ENCODE measurements at places on chromosomes 7 and 10.
A peak's percentile ranks its signal among the peaks of the same experiment; 100 is the strongest.

GRCh38 chr10:987620-987869 is 689 bp upstream of the GTPBP4 start:
- H3K27me3 ChIP-seq = no peaks in the 10 kb centered on the region
- DNase-seq = no peak
- peaks cover 29% of the 10 kb centered on the region for H3K4me1 ChIP-seq

GRCh38 chr10:71857934-71858890 is 7.2 kb upstream of the PSAP start:
- no peak overlapping the region for H3K4me3 ChIP-seq
- no peaks in the 10 kb centered on the region for H3K36me3 ChIP-seq
- H3K4me1 ChIP-seq = peaks cover 48% of the 10 kb centered on the region
- no peak overlapping the region for H3K27ac ChIP-seq
- no peaks in the 10 kb centered on the region for H3K27me3 ChIP-seq

DNA sequence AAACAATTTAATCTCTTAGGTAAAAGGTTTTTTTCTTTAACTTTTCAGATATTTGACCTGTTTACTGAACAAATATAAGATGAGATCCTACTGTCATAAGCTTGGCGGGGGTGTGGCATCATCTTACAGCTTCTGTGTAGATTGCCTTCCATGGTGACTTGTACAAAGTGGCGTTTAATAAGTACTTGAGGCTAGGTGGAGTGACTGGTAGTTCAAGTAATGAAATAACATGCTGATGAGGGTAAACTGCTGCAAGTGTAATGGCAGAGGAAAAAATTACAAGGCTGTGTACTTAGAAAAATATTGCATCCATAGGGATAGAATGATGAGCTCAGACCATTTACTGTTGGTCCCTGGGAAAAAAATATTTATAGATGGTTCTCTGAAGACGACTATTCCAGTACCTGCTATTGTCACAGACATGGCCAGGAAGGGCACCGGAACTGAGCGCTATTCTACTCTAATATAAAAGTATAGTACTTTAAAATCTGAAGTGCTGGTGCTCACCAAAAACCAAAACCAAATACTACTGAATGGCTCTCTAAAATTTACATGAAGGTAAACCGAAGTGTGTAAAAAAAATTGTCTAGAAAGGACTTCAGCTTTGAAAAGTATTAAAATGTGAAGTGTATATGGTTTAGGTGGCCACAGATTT is 42.4 kb downstream of the DNAH11 start:
- H3K36me3 ChIP-seq = no peaks in the 10 kb centered on the region
- H3K27me3 ChIP-seq = no peaks in the 10 kb centered on the region
- no peak for DNase-seq
- H3K4me3 ChIP-seq = no peak overlapping the region
- H3K27ac ChIP-seq = no peak overlapping the region

DNA sequence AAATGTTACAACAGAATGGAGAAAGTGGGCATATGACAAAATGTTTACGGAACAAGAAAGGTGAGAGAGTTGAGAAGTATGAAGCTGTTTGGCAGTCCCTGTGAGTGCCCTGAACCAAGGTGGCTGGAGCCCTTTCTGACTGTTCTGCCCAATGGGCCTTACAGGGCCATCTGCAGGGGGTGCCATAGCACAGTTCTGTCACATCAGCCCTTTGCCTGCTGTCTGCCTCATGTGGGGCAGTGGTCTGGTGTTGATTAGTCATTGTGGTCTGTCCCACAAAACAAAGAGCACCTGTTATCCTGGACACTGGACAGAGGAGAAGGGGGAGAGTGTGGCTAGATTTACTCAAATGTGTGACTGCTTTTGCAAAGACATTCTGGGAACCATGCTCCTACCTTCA is 51.5 kb upstream of the OSBPL3 start:
- no peak for DNase-seq
- H3K27ac ChIP-seq = no peak overlapping the region
- H3K27me3 ChIP-seq = no peaks in the 10 kb centered on the region
- no peaks in the 10 kb centered on the region for H3K4me1 ChIP-seq
- no peak overlapping the region for H3K4me3 ChIP-seq
- H3K36me3 ChIP-seq = no peaks in the 10 kb centered on the region

- H3K4me1 ChIP-seq = peaks cover 8% of the 10 kb centered on the region
- peaks cover 84% of the 10 kb centered on the region for H3K36me3 ChIP-seq
- H3K27me3 ChIP-seq = no peaks in the 10 kb centered on the region
- no peak overlapping the region for H3K4me3 ChIP-seq
- no peak for DNase-seq
Measured at GRCh38 chr10:32271617-32272016, 75.3 kb downstream of the EPC1 start.

DNA sequence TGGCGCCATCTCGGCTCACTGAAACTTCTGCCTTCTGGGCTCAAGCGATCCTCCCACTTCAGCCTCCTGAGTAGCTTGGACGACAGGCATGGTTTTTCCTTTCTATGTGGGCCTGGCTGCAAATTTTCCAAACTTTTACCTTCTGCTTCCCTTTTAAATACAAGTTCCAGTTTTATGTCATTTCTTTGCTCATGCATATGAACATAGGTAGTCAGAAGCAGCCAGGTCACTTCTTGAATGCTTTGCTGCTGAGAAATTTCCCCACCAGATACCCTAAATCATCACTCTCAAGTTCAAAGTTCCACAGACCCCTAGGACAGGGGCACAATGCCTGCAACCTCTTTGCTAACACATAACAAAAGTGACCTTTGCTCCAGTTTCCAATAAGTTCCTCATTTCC is 21.6 kb upstream of the RPEL1 start:
- no peak overlapping the region for H3K4me3 ChIP-seq
- DNase-seq = no peak
- no peaks in the 10 kb centered on the region for H3K27me3 ChIP-seq
- no peaks in the 10 kb centered on the region for H3K36me3 ChIP-seq

DNA sequence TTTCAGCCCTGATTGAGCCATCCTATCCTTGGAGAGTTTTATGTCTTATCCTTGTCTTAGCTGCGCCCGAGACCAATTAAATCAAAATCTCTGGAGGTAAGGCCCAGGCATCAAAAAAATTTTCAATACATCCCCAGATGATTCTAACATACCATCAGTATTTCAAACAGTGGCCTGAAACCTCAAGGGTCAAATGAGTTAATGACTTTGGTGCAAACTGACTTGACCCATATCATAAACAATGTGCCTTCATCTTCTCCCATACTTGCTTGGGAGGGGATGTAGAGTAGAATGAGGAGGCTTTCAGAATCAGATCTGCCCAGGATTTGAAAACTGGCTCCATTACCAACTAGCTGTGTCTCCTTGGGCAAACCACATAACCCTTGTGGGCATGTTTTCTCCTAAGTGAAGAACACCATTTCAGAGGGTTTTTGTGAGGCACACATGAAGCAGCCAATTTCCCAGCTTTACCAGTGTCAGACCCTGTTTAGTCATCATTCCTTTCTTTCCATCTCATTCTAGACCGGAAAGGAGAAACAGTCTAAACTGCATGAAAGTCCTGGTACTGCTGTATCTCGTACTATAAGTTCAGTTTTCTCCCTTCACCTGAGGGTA is 35.7 kb upstream of the ATXN7L1 start:
- H3K36me3 ChIP-seq = no peaks in the 10 kb centered on the region
- DNase-seq = no peak
- H3K4me3 ChIP-seq = no peak overlapping the region
- H3K4me1 ChIP-seq = no peaks in the 10 kb centered on the region
- no peak overlapping the region for H3K27ac ChIP-seq

GRCh38 chr10:117788911-117789310 is 246.4 kb downstream of the EMX2 start:
- H3K27ac ChIP-seq = no peak overlapping the region
- H3K36me3 ChIP-seq = no peaks in the 10 kb centered on the region
- DNase-seq = no peak
- H3K4me1 ChIP-seq = no peaks in the 10 kb centered on the region
- H3K4me3 ChIP-seq = no peak overlapping the region

- no peaks in the 10 kb centered on the region for H3K27me3 ChIP-seq
- H3K27ac ChIP-seq = no peak overlapping the region
- peaks cover 4% of the 10 kb centered on the region for H3K4me1 ChIP-seq
- no peaks in the 10 kb centered on the region for H3K36me3 ChIP-seq
- DNase-seq = no peak
- no peak overlapping the region for H3K4me3 ChIP-seq
Measured at GRCh38 chr7:25638068-25638467, 409.8 kb upstream of the NPVF start.

- H3K36me3 ChIP-seq = no peaks in the 10 kb centered on the region
- H3K4me1 ChIP-seq = peaks cover 9% of the 10 kb centered on the region
- no peaks in the 10 kb centered on the region for H3K27me3 ChIP-seq
- peak; percentile 55 for DNase-seq
- no peak overlapping the region for H3K4me3 ChIP-seq
Measured at GRCh38 chr7:141785706-141786552, 4.1 kb upstream of the TAS2R5 start.

GRCh38 chr7:3762146-3762831 is 461.2 kb downstream of the SDK1 start:
- no peaks in the 10 kb centered on the region for H3K27me3 ChIP-seq
- no peak overlapping the region for H3K27ac ChIP-seq
- no peaks in the 10 kb centered on the region for H3K36me3 ChIP-seq
- H3K4me3 ChIP-seq = no peak overlapping the region
- no peaks in the 10 kb centered on the region for H3K4me1 ChIP-seq

GRCh38 chr7:102914585-102914984 is 1.8 kb downstream of the LRRC17 start:
- no peak overlapping the region for H3K4me3 ChIP-seq
- H3K4me1 ChIP-seq = peaks cover 12% of the 10 kb centered on the region
- no peak overlapping the region for H3K27ac ChIP-seq
- H3K27me3 ChIP-seq = no peaks in the 10 kb centered on the region
- no peak for DNase-seq

DNA sequence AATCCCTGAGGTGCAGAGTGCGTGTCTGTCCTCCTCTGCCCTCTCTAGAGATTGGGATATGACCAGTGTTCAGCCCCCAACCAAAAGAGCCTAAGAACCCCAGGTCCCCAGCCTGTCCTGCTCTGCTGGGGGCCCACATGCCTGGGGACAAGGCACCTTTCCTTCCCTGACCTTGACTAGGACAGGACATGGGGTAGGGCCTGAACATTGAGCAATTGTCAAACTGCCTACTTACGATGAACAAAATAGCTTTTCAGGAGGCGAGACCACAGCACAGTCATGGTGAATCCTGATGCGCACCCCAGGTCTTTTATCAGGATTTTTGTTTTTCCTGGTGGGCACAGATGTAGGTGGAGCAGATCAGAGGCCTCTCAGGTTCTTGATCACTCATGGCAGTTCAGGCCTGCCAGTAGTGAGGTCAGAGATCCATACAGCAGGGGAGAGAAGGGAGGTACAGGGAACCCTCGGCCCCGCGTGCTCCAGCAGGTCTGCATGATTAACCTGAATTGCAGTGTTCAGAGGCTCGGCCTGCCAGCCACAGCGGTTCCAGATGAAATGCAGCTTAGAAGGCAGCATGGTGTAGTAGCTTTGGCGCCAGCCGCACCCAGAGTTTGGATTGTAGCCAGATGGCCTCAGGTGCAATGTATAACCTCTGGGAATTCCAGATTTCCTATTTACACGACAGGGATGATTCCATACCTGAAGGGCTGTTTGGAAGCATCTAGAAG is 191.3 kb downstream of the CUX1 start:
- H3K27ac ChIP-seq = no peak overlapping the region
- no peaks in the 10 kb centered on the region for H3K27me3 ChIP-seq
- no peak overlapping the region for H3K4me3 ChIP-seq
- DNase-seq = no peak
- H3K4me1 ChIP-seq = no peaks in the 10 kb centered on the region

DNA sequence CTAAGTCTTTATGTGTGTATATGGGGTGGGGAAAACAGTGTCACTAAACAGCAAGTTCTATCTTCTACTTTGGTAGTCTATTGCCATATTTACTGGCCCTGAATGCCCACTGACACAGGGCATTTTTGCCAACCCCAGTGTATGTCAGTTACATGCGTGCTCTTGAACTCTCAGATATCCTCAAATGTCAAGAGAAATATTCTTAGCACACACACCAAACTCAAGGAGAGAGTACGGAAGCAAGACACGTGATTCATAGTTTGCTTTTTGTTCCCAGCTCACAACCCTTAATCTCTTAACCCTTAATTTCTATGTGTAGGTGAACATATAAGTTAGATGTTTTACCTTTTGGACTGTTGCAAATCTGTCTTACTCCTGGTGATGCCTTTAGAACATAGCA is 39.3 kb downstream of the EPC1 start:
- no peak for DNase-seq
- H3K27me3 ChIP-seq = no peaks in the 10 kb centered on the region
- no peak overlapping the region for H3K27ac ChIP-seq
- peaks cover 53% of the 10 kb centered on the region for H3K36me3 ChIP-seq
- no peak overlapping the region for H3K4me3 ChIP-seq

DNA sequence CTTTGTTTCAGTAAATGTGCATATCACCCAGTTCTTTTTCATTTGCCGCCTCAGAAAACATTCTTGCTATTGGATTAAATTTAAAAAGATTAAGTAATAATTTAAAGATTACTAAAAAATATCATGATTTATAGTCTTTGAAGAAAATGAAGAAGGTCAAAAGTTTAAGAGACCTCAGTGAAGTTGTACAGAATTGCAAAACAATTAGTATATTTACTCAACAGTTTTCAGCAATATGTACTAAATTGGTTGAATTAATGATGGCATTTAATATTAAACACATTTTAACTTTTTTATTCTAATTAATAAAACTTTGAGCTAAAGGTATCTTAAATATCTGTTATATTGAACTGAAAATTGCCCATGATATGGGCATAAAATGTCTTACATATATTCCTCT is 49.9 kb upstream of the KLF6 start:
- peak overlapping the region; percentile 80 for H3K27ac ChIP-seq
- peak overlapping the region; percentile 56 for H3K4me3 ChIP-seq
- no peaks in the 10 kb centered on the region for H3K36me3 ChIP-seq
- H3K27me3 ChIP-seq = no peaks in the 10 kb centered on the region

DNA sequence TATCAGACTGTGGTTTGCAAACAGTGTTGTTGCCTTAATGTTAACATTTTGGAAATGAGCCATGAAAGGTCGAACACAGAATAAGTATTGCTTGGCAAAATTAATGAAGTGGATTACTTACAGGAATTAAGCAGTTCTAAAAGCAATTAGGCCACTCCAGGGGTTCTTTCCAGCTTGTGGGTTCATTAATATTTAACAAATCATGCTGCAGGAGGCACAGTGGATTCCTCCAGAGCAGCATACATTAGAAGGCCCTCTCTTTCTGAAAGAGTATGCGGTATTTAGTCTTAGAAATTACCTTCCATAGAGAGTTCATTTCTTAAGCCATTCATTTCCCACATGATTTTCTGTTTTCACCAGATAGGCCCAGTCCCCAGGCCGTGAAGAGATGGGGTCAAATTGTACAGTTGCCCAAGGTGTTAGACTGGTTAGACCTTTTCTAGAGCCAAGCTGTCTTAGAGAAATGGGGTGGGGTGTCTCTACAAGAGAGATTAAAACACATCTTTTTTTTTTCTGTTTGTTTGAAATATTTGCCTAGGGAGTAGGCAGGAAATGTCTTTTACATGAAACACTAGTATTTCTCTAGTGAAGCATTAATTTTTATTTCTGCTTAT is 40.0 kb upstream of the AGR3 start:
- H3K36me3 ChIP-seq = no peaks in the 10 kb centered on the region
- no peaks in the 10 kb centered on the region for H3K27me3 ChIP-seq
- no peak overlapping the region for H3K4me3 ChIP-seq
- no peak overlapping the region for H3K27ac ChIP-seq

Data from CD14-positive monocyte (primary cell).